Neural crest cell (in vitro differentiated cells): ENCODE measurements at places on chromosomes 3 and 15. TPM values are rescaled to one million over a fixed set of nuclear protein-coding genes. Genes with fewer than 3 reads are reported as not detected.

DNA sequence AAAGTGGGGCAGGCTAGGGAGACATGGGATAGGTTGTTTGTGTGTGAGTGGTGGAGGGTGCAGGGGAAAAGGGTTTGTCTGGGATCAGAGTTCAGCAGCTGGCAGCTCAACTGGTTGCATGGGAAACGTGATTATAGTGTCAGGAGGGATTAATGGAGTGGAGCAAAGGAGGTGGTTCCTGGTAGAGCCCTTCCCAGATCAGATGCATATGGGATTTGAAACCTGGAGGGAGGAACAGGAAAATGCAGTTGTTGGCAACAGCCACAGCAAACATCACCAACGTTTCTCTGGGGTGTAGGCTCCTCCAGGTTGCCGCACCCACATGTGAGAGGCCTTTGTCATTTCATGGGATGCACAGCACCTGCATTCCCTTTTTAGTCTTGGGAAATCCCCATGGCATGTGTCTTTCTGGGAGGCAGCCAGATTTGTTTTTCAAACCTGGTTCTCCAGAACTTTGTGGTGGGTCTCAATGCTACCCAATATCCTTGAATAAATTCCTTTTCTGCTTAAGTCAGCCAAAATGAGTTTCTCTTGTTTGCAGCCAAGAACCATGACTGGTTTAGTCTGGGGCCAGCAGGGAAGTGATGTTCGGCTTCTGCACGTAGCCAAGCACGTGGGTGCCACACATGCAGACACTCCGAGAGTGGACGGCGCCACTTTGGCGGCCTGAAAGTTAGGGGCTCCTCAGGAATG, 61.3 kb downstream of the BDH1 start:
- H3K36me3 ChIP-seq, result no peaks in the 10 kb centered on the region
- DNase-seq, result no peak
- no peaks in the 10 kb centered on the region for H3K27me3 ChIP-seq
- H3K4me3 ChIP-seq, result no peak overlapping the region
- peak overlapping the region; percentile 28 for H3K27ac ChIP-seq
- H3K4me1 ChIP-seq, result no peaks in the 10 kb centered on the region

GRCh38 chr15:38411902-38412301, 42.0 kb upstream of the FAM98B start:
- H3K27ac ChIP-seq, result no peak overlapping the region
- peaks cover 2% of the 10 kb centered on the region for H3K27me3 ChIP-seq
- no peaks in the 10 kb centered on the region for H3K36me3 ChIP-seq
- peaks cover 13% of the 10 kb centered on the region for H3K4me1 ChIP-seq

DNA sequence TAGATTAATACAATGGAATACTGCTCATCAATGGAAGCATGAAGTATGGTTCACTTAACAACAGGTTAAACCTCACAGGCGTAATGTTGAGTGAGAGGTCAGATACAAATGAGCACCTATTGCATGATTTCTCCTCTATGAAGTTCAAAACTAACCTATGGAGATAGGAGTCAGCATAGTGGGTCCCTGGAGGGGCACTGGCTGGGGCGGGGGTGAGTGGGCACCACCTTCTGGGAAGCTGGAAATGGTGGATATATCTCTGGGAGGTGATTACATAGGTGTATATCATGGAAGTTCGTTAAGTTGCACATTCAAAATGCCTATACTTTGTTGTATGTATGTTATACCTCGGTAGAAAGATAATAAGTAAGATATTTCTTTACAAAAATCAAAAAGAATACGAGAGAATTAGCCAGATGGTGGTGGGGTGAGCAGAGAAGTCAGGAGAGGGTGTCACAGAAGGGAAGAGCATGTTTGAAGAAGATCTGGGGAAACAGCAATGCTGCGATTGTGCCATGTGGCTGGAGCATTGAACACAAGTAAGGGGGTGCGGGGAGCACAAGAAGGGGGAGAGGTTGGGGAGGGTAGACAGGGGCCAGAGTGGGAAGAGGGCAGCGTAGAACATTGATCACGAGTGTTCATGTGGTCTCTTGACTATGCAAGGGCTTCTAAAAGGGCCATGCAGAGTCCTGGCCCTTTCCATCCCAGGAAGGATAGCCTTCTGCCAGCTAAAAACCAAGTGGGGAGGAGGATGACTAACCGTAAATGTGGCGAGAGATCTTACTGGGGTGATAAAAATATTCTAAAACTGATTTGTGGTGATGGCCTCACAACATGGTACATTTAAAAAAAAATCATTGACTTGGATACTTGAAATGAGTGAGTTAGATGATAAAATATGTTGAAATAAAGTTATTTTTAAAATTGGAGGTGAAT, 30.2 kb downstream of the ITGA11 start:
- no peaks in the 10 kb centered on the region for H3K4me1 ChIP-seq
- no peaks in the 10 kb centered on the region for H3K36me3 ChIP-seq
- H3K4me3 ChIP-seq, result no peak overlapping the region
- no peak for DNase-seq
- H3K27ac ChIP-seq, result no peak overlapping the region

GRCh38 chr3:155641956-155642355, 102.9 kb downstream of the PLCH1 start:
- H3K4me1 ChIP-seq, result peaks cover 22% of the 10 kb centered on the region
- H3K27me3 ChIP-seq, result no peaks in the 10 kb centered on the region
- no peak overlapping the region for H3K4me3 ChIP-seq
- H3K27ac ChIP-seq, result no peak overlapping the region

The SLC6A20 gene
- total RNA-seq, result not detected in 2 replicates

The ARPIN gene
- 26.0 and 26.6 TPM in 2 replicates for total RNA-seq

DNA sequence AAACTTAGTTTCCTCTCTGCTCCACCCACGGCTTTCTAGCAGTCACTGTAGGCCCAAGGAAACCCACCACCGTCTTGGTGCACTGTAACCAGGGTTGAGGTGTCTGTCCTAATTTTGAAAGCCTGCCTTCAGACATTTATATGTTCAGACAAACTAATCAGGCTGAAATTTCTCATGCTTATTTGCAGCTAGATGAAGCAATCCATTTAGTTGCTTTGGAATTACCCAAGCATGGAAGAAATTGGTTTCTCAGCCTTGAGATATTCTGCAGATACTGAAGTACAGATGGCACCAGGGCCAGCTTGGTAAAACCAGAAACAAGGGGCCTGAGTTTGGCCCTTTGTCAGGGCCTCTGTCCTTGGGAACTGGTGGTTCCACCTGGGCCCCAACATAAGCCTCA, 105.4 kb downstream of the CACNA1D start:
- no peak for DNase-seq
- H3K27me3 ChIP-seq, result no peaks in the 10 kb centered on the region
- H3K4me1 ChIP-seq, result no peaks in the 10 kb centered on the region

The LYZL4 gene
- not detected in 2 replicates for total RNA-seq

GRCh38 chr3:67044295-67044694, 46.2 kb downstream of the KBTBD8 start:
- no peaks in the 10 kb centered on the region for H3K36me3 ChIP-seq
- no peaks in the 10 kb centered on the region for H3K4me1 ChIP-seq

DNA sequence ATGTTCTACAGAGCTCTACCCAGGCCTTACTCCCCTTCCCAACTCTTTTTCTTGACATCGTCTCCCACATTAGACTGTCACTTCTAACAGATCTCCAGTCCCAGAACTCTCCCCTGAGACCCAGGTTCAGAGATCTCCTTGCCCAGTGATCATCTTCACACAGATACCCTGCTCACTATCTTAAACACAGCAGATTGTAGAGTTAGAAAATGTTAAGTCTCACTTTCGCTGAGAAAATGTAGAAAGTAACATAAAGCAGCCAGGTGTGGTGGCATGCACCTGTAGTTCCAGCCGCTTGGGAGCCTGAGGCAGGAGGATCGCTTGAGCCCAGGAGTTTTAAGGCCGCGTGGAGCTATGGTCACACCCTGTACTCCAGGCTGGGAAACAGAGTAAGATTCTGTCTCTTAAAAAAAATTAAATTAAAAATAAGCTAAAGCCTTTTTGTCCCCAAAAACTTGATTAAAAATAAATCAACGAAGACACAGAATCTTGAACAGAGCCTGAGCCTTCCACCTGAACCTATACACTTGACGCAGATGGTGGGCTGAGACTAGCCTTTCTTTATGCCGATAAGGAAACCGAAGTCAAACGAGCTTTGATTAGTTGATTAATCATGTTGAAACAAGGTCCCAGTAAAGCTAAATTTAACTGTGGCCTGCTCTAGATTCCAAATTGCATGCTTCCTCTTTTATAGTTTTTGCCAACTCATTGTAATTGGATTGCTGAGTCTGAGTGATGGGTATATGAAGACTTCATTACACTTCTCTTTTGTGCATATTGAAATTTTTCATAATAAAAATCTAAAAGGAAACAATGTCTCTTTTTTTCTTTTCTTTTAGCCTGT, 31.3 kb upstream of the BLM start:
- no peak for DNase-seq
- H3K36me3 ChIP-seq, result peaks cover 4% of the 10 kb centered on the region
- no peaks in the 10 kb centered on the region for H3K27me3 ChIP-seq
- no peak overlapping the region for H3K4me3 ChIP-seq
- no peaks in the 10 kb centered on the region for H3K4me1 ChIP-seq

The TLR9 gene
- 0.16 TPM in 1 of 2 replicates, not detected in the other for total RNA-seq

DNA sequence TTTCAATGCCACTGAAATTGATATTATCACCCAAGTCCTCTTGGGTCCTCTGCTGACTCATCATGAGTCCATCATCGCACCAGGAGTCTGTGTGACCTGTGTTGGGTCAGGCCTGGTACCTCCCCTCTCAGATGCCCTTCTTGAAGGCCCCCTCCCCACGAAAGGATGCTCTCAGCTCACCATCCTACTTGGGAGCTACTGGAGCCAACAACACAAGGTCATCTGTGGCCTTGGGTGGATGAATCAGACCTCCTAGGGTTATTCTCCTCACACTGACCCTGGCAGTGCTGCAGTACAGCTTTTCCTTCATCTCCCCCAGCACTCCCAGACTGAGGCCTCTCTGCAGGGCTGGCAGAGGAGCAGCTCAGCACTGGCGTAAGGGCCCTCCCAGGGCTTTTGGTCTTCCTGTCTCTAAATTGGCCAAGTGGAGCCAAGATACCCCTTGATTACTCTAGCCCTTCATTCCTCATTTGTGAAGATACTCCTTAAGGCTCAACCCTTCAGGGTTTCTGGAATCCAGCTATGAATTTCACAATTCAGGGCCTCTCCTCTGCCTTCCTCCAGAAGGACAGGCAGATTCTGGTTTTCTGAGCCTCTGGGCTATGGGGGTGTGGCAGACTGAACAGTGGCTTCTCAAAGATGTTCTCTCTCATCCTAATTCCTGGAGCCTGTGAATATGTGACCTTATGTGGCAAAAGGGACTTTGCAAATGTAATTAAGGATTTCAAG, 80.7 kb upstream of the GSK3B start:
- H3K27me3 ChIP-seq, result no peaks in the 10 kb centered on the region
- no peak overlapping the region for H3K4me3 ChIP-seq
- peaks cover 15% of the 10 kb centered on the region for H3K4me1 ChIP-seq
- H3K36me3 ChIP-seq, result no peaks in the 10 kb centered on the region
- DNase-seq, result no peak
- H3K27ac ChIP-seq, result no peak overlapping the region

The CCDC14 gene
- total RNA-seq, result 113 and 117 TPM in 2 replicates

The CAMK2N2 gene
- 4.7 and 5.6 TPM in 2 replicates for total RNA-seq

The CNBP gene
- 314 and 319 TPM in 2 replicates for total RNA-seq

GRCh38 chr3:40118091-40118490, 191.4 kb upstream of the EIF1B start:
- H3K4me3 ChIP-seq, result no peak overlapping the region
- H3K36me3 ChIP-seq, result no peaks in the 10 kb centered on the region
- no peak overlapping the region for H3K27ac ChIP-seq
- no peak for DNase-seq
- H3K27me3 ChIP-seq, result no peaks in the 10 kb centered on the region
- peaks cover 14% of the 10 kb centered on the region for H3K4me1 ChIP-seq

The BOC gene
- total RNA-seq, result 114 and 130 TPM in 2 replicates

The GOLGA8K gene
- 1.6 and 1.8 TPM in 2 replicates for total RNA-seq

- DNase-seq, result no peak
- H3K27me3 ChIP-seq, result peaks cover 7% of the 10 kb centered on the region
- H3K36me3 ChIP-seq, result no peaks in the 10 kb centered on the region
- no peak overlapping the region for H3K4me3 ChIP-seq
- H3K4me1 ChIP-seq, result no peaks in the 10 kb centered on the region
- no peak overlapping the region for H3K27ac ChIP-seq
These were observed 52.2 kb upstream of the FAM98B start for GRCh38 chr15:38401701-38402100.

The ASB14 gene
- not detected in 2 replicates for total RNA-seq

- no peak for DNase-seq
- no peaks in the 10 kb centered on the region for H3K27me3 ChIP-seq
These were observed 28.1 kb downstream of the OIP5 start for GRCh38 chr15:41304149-41304770.

The GCSAM gene
- total RNA-seq, result not detected in 2 replicates

- peak; percentile 48 for DNase-seq
- H3K27ac ChIP-seq, result no peak overlapping the region
- H3K36me3 ChIP-seq, result no peaks in the 10 kb centered on the region
- H3K4me3 ChIP-seq, result no peak overlapping the region
- peaks cover 24% of the 10 kb centered on the region for H3K4me1 ChIP-seq
- H3K27me3 ChIP-seq, result peaks cover 99% of the 10 kb centered on the region
These were observed 64.9 kb upstream of the POLG start for GRCh38 chr15:89399238-89400115.

GRCh38 chr3:89402051-89402450, 294.6 kb downstream of the EPHA3 start:
- no peaks in the 10 kb centered on the region for H3K4me1 ChIP-seq
- H3K27ac ChIP-seq, result no peak overlapping the region
- no peak overlapping the region for H3K4me3 ChIP-seq
- no peaks in the 10 kb centered on the region for H3K27me3 ChIP-seq
- no peaks in the 10 kb centered on the region for H3K36me3 ChIP-seq

DNA sequence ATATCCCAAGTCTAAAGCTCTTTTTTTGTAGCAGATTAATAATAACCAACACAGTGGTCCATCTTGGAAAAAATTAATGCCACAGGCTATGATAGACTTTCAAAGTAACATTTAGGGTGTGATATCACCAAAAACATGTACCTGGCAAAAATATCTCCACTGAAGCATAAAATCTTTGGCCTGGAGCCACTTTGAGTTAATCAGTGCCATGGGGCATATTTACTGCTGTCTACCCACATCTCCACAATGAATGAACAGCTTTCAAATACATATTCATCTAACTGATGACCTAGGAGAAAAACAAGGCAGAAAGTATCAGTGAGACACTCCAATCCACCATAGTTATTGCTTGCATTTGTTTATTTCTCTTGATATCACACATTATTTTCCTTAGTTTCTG, 296.0 kb upstream of the MDFIC2 start:
- peaks cover 8% of the 10 kb centered on the region for H3K4me1 ChIP-seq
- no peaks in the 10 kb centered on the region for H3K36me3 ChIP-seq
- H3K4me3 ChIP-seq, result no peak overlapping the region
- DNase-seq, result no peak
- no peak overlapping the region for H3K27ac ChIP-seq
- H3K27me3 ChIP-seq, result no peaks in the 10 kb centered on the region

DNA sequence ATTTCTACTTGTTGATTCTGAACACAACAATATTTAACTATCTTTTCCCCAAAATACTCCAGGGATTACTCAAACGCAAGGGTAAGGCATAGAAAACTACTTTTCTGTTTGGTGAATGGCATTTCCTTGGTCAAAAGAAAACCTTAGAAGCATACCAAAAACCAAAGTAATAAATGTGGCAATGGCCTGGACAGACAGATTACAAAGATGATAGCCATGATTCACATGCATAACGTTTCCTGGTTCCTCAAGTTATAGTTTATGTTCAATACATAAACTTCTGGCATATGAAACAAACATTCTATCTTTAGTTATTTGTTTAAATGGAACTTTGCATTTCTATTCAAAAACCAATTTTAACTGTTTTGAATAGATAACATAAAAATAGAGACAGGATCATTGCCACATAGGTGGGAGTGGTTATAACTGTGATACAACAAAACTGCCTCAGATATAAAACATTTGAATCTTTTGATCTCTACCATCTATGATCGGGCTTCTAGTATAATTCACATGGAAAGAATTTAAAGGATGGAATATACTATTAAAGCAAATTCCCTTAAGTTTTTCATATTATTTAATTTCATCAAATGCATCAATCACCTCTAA, 32.1 kb downstream of the FOXP1 start:
- no peak for DNase-seq
- no peaks in the 10 kb centered on the region for H3K36me3 ChIP-seq
- H3K4me1 ChIP-seq, result peaks cover 9% of the 10 kb centered on the region
- no peak overlapping the region for H3K4me3 ChIP-seq
- H3K27me3 ChIP-seq, result no peaks in the 10 kb centered on the region
